ENCODE measurements at places on chromosomes 5 and 9.

DNA sequence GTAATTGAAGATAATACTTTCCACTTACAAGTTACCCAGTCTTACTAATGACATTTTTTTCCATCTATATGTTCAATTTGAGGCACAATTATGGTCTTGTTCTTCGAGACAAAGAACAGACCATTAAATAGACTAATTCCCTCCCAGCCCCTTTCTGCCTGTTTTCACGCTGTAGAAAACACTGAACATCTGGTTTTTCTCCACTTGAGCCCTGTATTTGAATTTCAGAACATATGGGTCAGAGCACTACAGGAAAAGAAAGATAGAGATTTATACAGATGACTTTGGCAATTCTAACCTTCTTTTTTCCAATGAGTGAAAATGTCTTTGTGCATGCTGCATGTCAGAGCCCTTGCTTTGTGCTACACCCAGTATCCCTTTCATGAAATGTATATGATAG lies 506.9 kb downstream of the LRRC70 start:
- DNase-seq: no peak

GRCh38 chr9:109497226-109498153 lies 617 bp downstream of the PTPN3 start:
- peak; percentile 52 for DNase-seq

GRCh38 chr9:80842389-80842788 lies 847.0 kb downstream of the TLE1 start:
- DNase-seq: no peak

DNA sequence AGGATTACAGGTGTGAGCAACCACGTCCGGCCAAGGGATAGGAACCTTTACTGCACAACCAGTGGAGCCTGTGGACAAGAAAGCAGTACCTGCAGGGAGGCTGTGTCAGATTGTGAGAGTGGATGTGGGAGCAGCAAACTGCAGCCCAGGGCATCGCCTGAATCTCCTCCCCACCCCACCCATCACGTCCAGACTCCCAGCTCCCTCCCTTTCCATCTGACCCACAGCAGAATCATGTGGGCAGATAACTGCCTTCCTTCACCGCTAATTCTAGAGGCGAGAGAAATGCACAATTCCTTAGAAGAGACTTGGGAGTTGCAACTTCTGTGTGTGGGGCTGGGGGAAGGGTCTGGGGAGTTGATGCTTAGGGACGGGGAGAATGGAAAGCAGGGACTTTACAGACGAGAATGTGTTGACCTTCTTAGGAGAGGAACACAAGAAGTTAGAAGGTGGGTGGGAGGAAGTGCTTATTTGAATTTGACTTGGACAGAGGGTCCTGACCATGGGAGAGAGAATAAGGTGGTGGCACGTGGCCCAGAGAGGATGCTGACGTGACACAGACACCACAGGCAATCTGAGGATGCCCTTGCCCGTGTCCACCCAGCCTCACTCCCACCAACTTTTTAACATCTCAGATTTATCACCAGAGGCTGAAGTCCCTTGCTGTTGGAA lies 4.5 kb upstream of the LCP2 start:
- no peak for DNase-seq

DNA sequence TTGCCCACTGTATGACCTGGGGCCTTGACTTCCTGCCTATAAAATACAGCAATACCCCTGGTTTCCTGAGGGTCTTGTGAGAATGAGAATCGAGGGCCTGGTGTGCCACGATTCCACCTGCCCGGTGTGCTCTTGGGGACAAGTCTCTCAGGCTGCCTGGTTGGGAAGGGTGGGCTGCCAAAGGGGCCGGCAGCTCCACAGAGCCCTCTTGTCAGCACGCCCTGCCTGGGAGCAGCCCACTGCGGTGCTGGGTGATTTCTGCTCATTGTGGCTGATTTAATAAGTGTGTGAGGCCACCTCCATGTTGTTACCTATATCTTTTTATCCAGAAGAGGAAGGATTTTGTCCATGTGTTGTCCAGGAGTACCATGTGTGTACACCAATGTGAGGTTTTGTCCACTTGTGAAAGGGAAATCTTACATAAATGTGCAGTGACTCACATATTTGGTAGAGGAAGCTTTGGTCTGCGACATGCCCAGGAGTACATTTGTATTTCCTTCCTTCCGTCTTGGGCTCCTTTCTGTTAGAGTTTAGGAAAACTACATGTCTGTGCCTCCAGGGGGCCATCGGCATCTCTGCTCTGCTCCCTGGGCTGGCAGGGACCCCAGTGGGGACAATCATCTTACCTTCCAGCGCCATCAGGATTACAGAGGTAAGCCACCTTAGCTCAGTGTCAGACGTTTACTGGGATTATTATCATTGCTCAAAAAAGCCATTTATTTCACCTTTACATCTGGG lies 108.6 kb downstream of the PHF2 start:
- no peak for DNase-seq

GRCh38 chr9:21461377-21461776 lies 20.7 kb downstream of the IFNE start:
- DNase-seq: no peak

DNA sequence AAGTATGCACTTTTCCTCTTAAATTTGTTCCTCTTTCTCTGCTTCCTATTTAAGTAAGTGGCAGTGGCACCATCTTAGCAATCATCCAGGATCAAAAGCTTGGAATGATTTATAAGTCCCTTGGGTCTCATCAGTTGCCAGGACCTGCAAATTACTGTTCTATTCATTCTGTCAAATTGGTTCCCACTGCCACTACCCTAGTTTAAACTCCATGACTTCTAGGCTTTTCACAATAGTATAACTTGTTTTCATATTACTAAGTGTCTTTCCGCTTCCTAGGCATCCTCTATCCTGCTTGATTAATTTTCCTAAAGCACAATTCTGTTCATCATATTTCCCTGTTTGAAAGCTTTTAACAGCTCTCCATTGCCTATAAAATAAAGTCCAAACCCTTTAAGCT lies 363.9 kb upstream of the MEF2C start:
- DNase-seq: no peak
